ENCODE measurements at places on chromosomes 5 and 9.

DNA sequence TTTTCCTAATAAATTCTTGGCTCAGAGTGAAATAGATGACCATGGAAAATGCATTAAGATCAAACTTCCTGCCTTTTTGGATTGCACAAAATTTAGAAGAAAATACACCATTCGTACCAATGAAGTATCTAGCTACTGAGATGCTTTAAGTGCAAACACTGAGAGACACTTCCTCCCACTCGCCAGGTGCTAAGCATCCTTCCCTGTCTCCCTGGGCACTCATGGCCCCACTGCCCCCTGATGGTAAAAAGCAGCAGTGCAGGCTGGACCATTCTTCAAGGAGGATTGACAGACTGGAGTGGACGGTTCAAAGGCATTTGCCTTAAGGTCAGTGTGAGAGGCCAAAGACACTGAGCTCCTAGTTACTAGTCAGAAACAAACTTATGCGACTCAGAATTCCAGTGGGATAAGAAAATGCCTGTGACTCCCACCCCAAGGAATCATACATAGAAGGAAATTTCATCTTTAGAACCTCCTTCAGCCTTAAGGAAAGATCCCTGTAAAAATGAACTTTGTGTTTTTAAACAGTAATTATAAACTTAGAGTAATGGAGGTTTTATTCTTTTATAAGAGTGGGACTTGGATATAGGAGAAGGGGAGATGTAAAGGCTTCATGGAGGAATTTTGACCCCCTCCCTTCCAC lies 86.0 kb upstream of the SLC30A5 start:
- DNase-seq = peak; percentile 27

DNA sequence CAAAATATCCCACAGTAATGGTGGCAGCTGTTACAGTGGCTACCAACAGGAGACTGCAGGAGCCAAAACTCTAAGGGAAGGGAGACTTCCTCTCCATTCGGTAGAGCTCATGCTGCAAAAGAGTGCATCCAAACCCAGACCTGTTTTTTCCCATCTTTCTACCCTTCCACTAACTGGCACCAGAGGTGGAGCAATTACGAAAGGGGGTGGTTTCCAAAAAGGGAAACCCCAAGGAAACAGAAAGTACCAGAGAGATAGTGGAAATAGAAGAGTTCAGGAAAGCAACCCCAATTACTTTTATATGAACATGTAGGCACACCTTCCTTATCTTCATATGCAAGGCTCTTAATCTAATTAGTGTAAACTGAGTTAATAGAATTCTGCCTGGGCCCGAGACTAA lies 7.3 kb upstream of the WDR41 start:
- DNase-seq = peak; percentile 39

- no peak for DNase-seq
These were observed 187.4 kb downstream of the DCP2 start for GRCh38 chr5:113164021-113164420.

GRCh38 chr9:18143073-18143745 lies 330.7 kb upstream of the ADAMTSL1 start:
- DNase-seq = no peak

DNA sequence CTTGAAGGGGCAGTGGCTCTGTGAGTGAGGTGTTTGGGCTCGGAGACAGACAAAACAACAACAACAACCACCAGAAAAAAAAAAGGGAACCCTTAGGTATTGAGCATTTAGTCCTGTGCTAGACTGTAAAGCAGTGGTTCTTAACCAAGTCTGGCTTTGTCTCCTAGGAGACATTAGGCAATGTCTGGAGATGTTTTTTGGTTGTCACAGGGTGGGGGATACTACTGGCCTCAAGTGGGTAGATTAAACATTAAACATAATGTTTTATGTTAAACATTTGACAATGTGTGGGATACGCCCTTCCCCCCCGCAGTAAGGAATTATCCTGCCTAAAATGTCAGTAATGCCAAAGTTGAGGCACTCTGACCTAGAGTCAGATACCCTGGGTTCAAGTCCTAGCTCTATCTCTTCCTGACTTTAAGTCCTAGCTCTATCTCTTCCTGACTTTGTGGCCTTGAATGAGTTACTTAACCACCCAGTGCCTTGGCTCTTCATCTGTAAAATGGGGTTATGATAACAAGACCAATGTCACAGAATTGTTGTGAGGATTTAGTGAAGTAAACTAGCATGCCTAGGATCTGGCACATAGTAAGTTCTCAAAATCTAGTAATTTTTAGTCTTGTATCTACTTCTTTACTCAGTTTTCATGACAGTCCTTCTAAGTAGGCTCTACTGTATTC lies 1.8 kb downstream of the TRIM32 start:
- no peak for DNase-seq

GRCh38 chr9:75106857-75107256 lies 18.5 kb downstream of the OSTF1 start:
- DNase-seq = no peak

DNA sequence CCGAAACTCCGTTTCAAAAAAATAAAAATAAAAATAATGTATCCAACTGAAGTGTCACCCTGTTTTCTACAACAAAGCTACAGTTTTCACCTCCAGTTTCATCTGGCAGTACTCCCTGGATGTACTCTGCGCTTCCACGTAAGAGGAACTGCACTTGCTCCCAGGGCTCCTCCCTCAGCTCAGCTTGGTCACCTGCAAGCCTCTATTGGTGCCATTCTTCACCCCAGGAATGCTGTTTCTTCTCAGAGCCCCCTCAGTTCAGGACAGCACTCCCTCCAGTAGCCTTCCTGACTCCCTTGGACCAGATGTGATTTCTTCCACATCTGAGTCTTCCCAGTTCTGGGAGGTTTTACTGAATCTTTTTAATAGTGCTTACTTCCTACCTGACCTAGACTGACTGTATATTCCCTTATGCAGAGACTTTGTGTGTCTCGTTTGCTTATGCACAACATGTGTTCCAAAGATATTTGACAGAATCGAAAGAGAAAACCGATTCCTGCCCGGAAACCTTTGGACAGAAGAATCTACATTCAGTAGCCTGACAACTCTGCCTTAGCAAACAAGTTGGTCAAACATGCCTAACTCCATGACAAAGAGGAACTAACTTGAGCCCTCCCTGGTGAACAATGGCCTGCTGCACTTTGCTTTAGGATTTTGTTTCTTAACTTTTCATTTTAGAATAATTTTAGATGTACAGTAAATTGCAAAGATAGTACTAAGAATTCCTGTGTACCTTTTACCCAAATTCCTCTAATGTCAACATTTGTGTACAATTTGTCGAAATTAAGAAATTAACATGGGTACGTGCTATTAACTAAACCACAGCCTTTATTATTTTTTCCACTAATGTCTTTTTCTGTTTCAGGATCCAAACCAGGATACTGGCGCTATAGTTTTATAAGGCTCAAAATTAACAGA lies 814 bp downstream of the CCDC125 start:
- DNase-seq = peak; percentile 23

DNA sequence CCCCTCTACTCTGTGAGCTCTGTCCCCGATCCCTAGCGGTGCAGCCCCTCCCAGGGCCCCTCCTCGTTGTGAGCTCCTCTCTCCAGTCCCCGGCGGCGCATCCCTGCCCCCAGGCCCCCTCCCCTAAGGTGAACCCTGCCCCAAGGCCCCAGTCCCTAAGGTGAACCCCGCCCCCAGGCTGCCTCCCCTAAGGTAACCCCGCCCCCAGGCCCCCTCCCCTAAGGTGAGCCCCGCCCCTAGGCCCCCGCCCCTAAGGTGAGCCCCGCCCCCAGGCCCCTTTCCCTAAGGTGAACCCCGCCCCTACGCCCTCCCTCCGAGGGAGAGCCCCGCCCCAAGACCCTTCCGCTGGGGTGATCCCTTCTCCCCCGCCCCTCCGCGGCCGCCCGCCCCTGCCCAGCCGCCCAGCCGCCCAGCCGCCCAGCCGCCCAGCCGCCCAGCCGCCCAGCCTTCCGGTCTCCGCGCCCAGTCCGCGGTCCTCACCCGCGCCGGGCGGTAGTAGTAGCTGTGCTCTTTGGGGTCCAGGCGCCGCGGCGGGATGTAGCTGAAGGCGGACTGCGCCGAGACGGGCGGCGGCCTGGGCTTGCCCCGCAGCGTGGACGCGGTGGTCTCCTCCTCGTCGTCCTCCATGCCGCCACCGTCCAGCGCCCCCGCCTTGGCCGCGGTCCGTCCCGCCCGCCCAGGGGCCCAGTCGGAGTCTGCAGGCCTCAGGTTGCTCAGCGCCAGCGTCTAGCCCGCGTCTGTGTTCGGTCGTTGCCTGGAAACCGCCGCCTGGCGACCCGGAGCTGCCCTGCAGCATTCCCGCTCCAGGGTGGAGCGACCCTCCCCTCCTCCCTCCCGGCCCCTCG lies at the start of gene CFAP90:
TSS of gene CFAP90 (minus strand) at position 739 of the 845 bp plus-strand sequence. CDS start at position 627, 112 bp downstream.
- no peak for DNase-seq

DNA sequence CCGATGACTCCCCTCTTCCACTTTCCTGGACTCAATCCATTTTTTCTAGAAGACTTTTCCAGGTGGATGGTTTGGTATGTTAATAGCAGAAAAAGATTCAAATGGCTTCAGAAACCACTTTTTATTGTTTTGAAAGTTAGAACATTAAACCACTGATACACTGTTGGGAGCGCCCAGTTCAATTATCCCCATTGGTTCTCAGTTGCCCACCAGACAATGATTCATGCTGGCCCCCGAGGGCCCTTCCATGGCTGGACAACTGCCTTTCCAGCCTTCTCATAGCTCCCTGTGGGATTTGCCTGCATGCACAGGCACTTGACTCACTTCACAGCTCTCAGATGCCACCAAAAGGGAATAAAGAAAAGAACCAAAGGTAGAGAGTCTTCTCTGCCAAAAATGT lies 21.3 kb upstream of the ANKRD34B start:
- DNase-seq = no peak

GRCh38 chr5:178381206-178381605 lies 148.6 kb upstream of the PHYKPL start:
- no peak for DNase-seq

GRCh38 chr5:9557696-9558095 lies 11.8 kb upstream of the SEMA5A start:
- no peak for DNase-seq

GRCh38 chr5:68711293-68712200 lies 382.3 kb upstream of the SLC30A5 start:
- DNase-seq = no peak

GRCh38 chr9:136309101-136309801 lies 5.4 kb upstream of the CCDC187 start:
- DNase-seq = no peak

GRCh38 chr5:175163586-175164275 lies 280.3 kb downstream of the DRD1 start:
- DNase-seq = no peak

GRCh38 chr5:98069876-98070512 lies 703.5 kb upstream of the RGMB start:
- DNase-seq = no peak

GRCh38 chr5:147101659-147102369 lies 133.0 kb upstream of the STK32A start:
- no peak for DNase-seq

- no peak for DNase-seq
These were observed 240.8 kb upstream of the TMEM161B start for GRCh38 chr5:88509403-88509802.

GRCh38 chr9:124272118-124272517 lies 14.4 kb downstream of the NEK6 start:
- no peak for DNase-seq

DNA sequence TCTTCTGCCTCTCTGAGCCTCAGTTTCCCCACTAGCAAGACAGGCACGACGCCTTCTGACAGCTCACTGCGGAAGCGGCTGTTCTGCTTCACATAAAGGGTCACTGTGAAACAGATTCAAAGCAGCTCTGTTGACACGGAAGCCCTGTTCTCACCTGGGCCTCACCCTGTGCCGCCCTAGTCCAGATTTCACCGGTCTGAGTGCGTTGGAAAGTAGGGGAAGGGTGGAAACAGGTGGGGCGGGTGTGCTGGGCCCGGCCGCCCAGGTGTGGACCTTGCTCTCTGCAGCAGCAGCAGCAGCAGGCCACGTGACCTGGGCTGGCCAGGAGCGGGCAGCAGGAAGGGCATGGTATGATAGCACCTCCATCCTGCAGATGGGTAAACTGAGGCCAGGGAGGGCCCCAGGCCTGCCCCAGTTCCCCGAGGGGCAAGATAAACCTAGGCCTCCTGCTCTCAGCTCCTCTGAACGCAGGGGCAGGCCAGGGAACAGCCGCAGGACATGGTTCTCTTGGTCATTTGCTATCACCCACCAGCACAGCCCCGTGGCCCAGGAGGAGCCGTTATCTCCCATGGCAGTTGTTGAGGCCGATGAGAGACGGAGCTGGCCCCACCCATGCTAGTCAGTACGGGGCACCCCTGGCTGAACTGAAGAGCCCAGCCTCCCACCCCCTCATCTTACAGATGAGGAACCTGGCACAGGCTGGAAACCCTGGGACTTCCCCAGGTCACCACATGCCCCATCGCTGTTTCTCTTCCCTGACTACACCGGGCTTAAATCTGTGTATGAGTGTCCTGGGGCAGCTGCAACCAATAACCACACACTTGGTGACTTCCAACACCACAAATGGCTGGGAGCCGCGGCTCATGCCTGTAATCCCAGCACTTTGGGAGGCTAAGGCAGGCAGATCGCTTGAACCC lies 12.1 kb downstream of the PTGES2 start:
- DNase-seq = peak; percentile 92

- DNase-seq = peak; percentile 95
These were observed at the start of gene KLF4 for GRCh38 chr9:107489687-107490605. KLF4 (minus strand) TSS chr9:107489769; CDS start chr9:107489172, 597 bp downstream.

- no peak for DNase-seq
These were observed 11.3 kb upstream of the SLC2A6 start for GRCh38 chr9:133490201-133490681.

- DNase-seq = no peak
These were observed 34.8 kb upstream of the TTC23L start for GRCh38 chr5:34803974-34804732.

GRCh38 chr5:58447226-58447625 lies 12.7 kb downstream of the PLK2 start:
- no peak for DNase-seq

GRCh38 chr5:78542321-78542840 lies 106.2 kb downstream of the LHFPL2 start:
- DNase-seq = no peak

DNA sequence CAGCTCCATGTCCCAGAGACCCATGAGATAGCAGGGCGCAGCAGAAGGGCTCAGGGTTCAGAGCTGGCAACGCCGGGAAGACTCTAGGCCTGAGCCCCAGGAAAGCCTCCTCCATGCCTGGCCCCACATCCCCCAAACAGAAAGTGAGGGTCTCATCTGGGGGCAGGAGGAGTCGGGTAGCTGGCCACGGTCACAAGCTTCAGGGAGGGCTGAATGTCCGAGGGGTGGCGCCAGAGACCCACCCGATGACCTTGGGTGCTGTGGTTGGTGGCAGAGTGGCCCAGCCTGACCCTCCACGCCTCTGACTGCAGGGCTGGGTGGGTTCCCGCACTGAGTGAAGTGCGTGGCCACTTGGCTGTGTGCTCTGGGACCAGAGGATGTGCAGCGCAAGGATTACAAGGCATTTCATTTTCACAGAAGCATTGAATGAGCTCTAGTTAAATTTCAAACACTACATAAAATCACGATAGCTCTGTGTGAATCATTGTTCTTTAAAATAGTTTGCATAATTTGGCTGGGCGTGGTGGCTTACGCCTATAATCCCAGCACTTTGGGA lies 3.0 kb downstream of the C8G start:
- DNase-seq = peak; percentile 44

- no peak for DNase-seq
These were observed 127.8 kb upstream of the CKMT2 start for GRCh38 chr5:81105261-81105877.
